MCF 10A (cell line): ENCODE measurements at places on chromosomes 1 and 21. TPM values are rescaled to one million over a fixed set of nuclear protein-coding genes. Genes with fewer than 3 reads are reported as not detected.

The RGS21 gene
- not detected in 2 replicates for total RNA-seq

The KPNA6 gene
- total RNA-seq = 86.9 and 109 TPM in 2 replicates

The GCSAML gene
- not detected in 2 replicates for total RNA-seq

The TTC39A gene
- 0.35 and 1.2 TPM in 2 replicates for total RNA-seq

The ERICH3 gene
- not detected in 2 replicates for total RNA-seq

The MRPS21 gene
- total RNA-seq = 133 and 152 TPM in 2 replicates

The TMCO4 gene
- 19.0 and 20.5 TPM in 2 replicates for total RNA-seq

The PDC gene
- not detected in 2 replicates for total RNA-seq

The HES3 gene
- not detected in 2 replicates for total RNA-seq

The TFF3 gene
- not detected in 2 replicates for total RNA-seq

The ANKRD34A gene
- 2.6 and 3.1 TPM in 2 replicates for total RNA-seq

The KCNH1 gene
- 0.17 and 0.19 TPM in 2 replicates for total RNA-seq

The SPAG17 gene
- total RNA-seq = not detected in 2 replicates
